Hepatocyte (in vitro differentiated cells): ENCODE measurements at places on chromosomes 13 and 19. TPM values are rescaled to one million over a fixed set of nuclear protein-coding genes. Genes with fewer than 3 reads are reported as not detected.

DNA sequence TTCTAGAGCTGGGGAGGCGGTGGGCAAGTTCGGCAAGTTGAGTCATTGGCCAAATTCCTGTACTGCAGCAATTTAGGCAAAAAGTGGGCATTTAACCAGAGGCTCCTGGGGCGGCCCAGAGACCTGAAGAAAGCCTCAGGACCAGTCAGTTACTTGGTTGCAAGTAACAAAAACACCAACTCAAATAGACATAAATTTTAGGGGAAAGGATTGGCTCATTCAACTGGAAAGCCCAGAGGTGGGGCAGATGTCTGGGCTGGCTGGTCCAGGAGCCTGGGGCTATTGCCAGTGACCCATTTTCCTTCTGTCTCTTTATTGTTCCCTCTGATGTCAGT lies 97.1 kb downstream of the SIPA1L3 start:
- DNase-seq, result no peak
- no peaks in the 10 kb centered on the region for H3K36me3 ChIP-seq

SOX21 gene
- total RNA-seq, result 0.12 and 0.90 TPM in 2 replicates

- no peak overlapping the region for H3K4me3 ChIP-seq
- no peaks in the 10 kb centered on the region for H3K36me3 ChIP-seq
- DNase-seq, result peak; percentile 26
- peak overlapping the region; percentile 42 for H3K27ac ChIP-seq
- H3K4me1 ChIP-seq, result no peaks in the 10 kb centered on the region
Measured at GRCh38 chr13:49711218-49711863, 20.1 kb upstream of the EBPL start.

DNA sequence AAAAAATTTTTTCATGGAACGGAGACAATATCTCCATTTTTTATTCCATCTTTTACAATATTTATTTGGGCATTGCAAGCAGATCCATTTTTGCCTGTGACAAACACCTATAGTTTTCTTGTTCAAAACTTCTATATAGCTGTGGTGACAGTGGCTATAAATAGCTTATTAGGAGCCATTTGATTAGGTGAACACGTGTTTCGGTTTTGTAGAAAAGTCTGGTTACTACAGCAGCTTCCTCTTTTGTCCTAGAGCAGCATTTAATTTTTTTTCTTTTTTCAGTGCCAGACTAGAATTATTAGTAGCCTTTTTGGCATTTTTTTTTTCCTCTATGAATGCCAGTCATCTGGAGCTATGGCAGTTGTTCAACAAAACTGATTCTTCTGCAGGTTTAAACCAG lies 123.5 kb downstream of the RXFP2 start:
- H3K27me3 ChIP-seq, result peaks cover 13% of the 10 kb centered on the region
- no peak overlapping the region for H3K4me3 ChIP-seq
- no peaks in the 10 kb centered on the region for H3K4me1 ChIP-seq
- H3K27ac ChIP-seq, result no peak overlapping the region
- H3K36me3 ChIP-seq, result no peaks in the 10 kb centered on the region

CPB2 gene
- total RNA-seq, result 54.6 and 59.1 TPM in 2 replicates

STXBP2 gene
- total RNA-seq, result 51.9 and 58.6 TPM in 2 replicates

DNA sequence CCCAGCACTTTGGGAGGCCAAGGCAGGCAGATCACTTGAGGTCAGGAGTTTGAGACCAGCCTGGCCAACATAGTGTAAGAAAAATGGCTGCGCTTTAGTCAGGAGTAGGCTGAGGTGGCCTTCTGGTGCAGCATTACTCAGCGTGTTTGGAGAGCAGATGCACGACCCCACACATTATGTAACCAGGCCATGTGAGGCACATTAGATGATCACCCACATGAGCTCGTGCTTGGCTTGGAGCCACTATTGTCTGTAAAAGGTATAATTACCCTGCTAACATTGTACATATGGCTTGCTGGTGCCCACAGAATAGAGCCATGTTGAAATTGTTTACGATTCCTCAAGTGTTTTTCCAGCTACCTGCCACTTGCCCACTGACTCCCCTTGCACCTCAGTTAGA lies 24.0 kb upstream of the SCEL start:
- DNase-seq, result no peak
- H3K36me3 ChIP-seq, result no peaks in the 10 kb centered on the region
- no peaks in the 10 kb centered on the region for H3K27me3 ChIP-seq
- H3K27ac ChIP-seq, result no peak overlapping the region
- H3K4me3 ChIP-seq, result no peak overlapping the region
- H3K4me1 ChIP-seq, result no peaks in the 10 kb centered on the region

HCN2 gene
- total RNA-seq, result 0.30 and 0.44 TPM in 2 replicates

GRCh38 chr19:33375156-33375836 lies 1.8 kb downstream of the CEBPG start:
- H3K27ac ChIP-seq, result peak overlapping the region; percentile 99
- no peaks in the 10 kb centered on the region for H3K36me3 ChIP-seq
- no peaks in the 10 kb centered on the region for H3K27me3 ChIP-seq
- no peak for DNase-seq
- peak overlapping the region; percentile 90 for H3K4me3 ChIP-seq

DNA sequence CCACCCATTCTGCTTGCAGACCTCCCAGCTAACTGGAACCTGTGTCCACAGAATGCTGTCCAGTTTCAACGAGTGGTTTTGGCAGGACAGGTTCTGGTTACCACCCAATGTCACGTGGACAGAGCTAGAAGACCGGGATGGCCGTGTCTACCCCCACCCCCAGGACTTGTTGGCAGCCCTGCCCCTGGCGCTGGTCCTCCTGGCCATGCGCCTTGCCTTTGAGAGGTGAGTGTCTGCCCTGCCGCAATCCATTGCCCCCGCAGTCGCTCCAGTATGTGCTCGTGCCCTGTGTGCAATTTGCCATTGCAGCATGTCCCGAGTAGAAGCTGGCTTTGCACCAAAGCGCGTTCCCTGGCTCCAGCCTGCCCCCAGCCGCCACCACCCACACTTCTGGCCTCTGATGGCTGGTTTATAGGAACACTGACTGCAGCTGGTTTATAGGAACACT lies 41.9 kb downstream of the CERS4 start:
- no peak overlapping the region for H3K4me3 ChIP-seq
- no peaks in the 10 kb centered on the region for H3K27me3 ChIP-seq
- H3K36me3 ChIP-seq, result no peaks in the 10 kb centered on the region

DNA sequence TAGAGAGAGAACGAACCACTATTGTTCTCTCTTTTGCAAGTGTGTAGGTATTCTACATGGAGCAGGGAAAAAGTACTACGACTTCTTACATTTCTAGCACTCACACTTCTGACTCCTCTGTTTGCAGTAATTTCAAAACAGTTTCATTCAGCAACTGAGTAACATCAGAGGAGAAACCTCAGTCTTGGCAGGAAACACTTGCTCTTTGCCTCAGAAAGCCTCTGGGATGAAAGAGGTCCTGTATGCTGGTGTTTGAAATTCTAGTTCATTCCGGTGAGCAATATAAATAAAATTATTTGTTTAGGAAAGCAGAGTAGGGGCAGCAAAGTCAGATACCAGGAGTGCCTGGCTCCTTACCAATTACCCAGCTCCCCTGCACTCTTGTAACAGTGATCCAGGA lies 595.5 kb downstream of the TBC1D4 start:
- no peak overlapping the region for H3K4me3 ChIP-seq
- DNase-seq, result no peak
- no peaks in the 10 kb centered on the region for H3K36me3 ChIP-seq
- H3K27me3 ChIP-seq, result no peaks in the 10 kb centered on the region

DNA sequence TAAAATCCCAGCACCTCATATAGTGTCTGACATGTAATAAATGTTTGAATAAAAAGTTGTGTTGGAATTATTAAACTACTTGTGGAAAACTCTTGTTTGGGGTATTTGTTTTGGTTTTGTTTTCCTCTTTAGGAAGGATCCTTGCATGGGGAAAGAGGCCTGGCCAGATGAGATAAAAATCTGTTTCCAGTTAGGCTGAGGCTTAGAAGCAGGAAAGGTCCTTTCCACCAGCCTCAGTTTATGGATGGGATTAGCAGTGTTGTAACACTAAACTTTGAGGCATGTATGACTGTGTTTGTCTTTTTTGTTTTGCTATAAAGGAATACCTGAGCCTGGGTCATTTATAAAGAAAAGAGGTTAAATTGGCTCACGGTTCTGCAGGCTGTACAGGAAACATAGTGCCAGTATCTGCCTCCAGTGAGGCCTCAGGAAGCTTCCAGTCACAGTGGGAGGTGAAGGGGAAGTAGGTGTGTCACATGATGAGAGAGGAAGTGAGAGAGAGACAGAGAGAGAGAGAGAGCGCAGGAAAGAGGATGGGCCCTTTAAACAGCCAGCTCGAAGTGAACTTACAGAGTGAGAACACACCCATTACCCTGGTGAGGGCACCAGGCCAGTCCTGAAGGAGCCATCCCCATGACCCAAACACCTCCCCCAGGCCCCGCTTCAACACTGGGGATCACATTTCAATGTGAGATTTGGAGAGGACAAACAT lies 21.6 kb downstream of the SPATA13 start:
- no peak overlapping the region for H3K4me3 ChIP-seq
- no peak for DNase-seq
- H3K36me3 ChIP-seq, result no peaks in the 10 kb centered on the region
- peaks cover 28% of the 10 kb centered on the region for H3K4me1 ChIP-seq
- H3K27ac ChIP-seq, result peak overlapping the region; percentile 94
- no peaks in the 10 kb centered on the region for H3K27me3 ChIP-seq

KANK3 gene
- 0.56 and 3.2 TPM in 2 replicates for total RNA-seq

- H3K4me1 ChIP-seq, result no peaks in the 10 kb centered on the region
- no peaks in the 10 kb centered on the region for H3K36me3 ChIP-seq
- peak; percentile 62 for DNase-seq
Measured at GRCh38 chr13:30932481-30933353, at the start of gene TEX26. TSS of gene TEX26 (plus strand) at chr13:30932656. CDS start at chr13:30932716, 60 bp downstream.

GRCh38 chr19:42629191-42629590 lies 34.5 kb upstream of the CEACAM8 start:
- no peaks in the 10 kb centered on the region for H3K4me1 ChIP-seq
- H3K27me3 ChIP-seq, result no peaks in the 10 kb centered on the region
- no peak overlapping the region for H3K27ac ChIP-seq
- H3K4me3 ChIP-seq, result no peak overlapping the region
- DNase-seq, result no peak

DCT gene
- total RNA-seq, result not detected in 2 replicates

DNA sequence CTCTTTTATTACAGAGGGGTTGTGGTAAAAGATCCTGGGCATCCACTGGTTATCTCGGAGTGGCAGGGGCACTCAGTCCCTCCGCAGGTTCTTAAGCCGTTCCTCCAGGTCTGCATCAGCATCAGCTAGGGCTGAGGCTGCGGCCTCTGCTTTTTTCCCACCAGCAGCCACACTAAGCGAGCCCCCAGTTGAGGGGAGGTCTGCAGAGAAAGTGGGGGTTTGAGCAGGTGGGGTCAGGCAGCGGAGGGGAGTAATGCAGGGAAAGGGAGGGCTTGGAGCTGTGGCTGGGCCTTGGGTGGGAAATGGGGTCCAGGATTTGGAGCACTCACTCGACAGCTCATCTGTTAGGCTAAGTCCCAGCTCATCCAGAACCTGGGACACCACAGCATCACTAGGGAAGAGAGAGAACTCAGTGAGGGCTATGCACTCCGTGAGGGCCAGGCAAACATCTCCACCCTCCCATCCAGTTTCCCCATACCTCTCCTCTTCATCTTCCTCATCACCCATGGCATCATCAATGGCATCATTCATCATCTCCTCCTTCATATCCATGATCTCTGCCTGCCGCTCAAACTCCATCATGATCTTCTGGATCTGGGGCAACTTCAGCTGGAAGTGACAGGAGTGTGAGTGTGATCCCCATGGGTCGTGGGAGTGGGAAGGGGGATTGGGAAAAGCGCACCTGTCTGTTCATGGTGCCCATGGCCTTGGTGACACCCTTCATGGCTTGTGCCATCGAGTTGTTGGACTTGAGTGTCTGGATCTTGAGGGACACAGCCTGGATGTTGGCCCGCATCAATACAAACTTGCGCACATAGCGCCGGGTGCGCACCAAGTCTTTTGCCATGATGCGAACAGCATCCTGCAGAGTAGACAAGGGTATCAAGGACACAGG lies 3.1 kb downstream of the CHMP2A start:
- no peak overlapping the region for H3K27ac ChIP-seq
- H3K27me3 ChIP-seq, result no peaks in the 10 kb centered on the region
- H3K4me1 ChIP-seq, result peaks cover 20% of the 10 kb centered on the region
- no peak overlapping the region for H3K4me3 ChIP-seq

TGFBR3L gene
- total RNA-seq, result 0.52 TPM in 1 of 2 replicates, not detected in the other

DNA sequence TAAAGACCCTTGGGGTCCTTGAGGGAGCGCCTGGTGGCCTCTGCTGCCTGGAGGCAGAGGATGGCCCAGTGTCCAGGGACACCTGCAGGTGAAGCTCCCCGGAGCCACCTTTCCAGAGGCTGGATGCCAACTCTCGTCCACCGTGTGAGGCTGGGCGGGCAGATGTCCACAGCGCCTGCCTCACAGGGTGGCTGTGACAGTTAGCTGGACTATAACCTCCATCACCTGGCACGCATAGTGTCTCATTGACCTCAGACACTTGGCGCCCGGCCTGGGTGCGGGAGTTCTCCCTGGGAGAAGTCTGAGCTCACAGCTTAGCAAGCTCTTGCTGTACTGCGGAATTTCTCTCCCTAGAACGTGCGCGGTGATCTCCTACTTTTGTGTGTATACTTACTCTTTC lies 9.8 kb downstream of the BICRA start:
- peaks cover 7% of the 10 kb centered on the region for H3K4me1 ChIP-seq
- no peak overlapping the region for H3K27ac ChIP-seq

KLHL1 gene
- total RNA-seq, result 0.96 and 1.2 TPM in 2 replicates

- no peaks in the 10 kb centered on the region for H3K27me3 ChIP-seq
- H3K27ac ChIP-seq, result no peak overlapping the region
- H3K4me1 ChIP-seq, result no peaks in the 10 kb centered on the region
- no peak for DNase-seq
Measured at GRCh38 chr13:28623782-28624706, 34.9 kb upstream of the POMP start.

GRCh38 chr19:33263325-33264023 lies 37.8 kb upstream of the SLC7A10 start:
- no peak for DNase-seq
- H3K27me3 ChIP-seq, result no peaks in the 10 kb centered on the region
- no peaks in the 10 kb centered on the region for H3K4me1 ChIP-seq
- no peak overlapping the region for H3K27ac ChIP-seq

- no peak overlapping the region for H3K4me3 ChIP-seq
- no peak for DNase-seq
- H3K36me3 ChIP-seq, result no peaks in the 10 kb centered on the region
- no peak overlapping the region for H3K27ac ChIP-seq
- no peaks in the 10 kb centered on the region for H3K27me3 ChIP-seq
Measured at GRCh38 chr13:38854226-38854625, 136.4 kb downstream of the STOML3 start.

TUBA3C gene
- not detected in 2 replicates for total RNA-seq

GRCh38 chr13:44240611-44241145 lies 132.9 kb upstream of the SERP2 start:
- H3K36me3 ChIP-seq, result no peaks in the 10 kb centered on the region
- DNase-seq, result no peak
- no peak overlapping the region for H3K27ac ChIP-seq

F2RL3 gene
- 0.12 and 0.13 TPM in 2 replicates for total RNA-seq

C13orf46 gene
- total RNA-seq, result 0.20 TPM in 1 of 2 replicates, not detected in the other

EDNRB gene
- 34.6 and 37.2 TPM in 2 replicates for total RNA-seq

IFNL1 gene
- not detected in 2 replicates for total RNA-seq

CEACAM7 gene
- total RNA-seq, result 2.7 and 6.3 TPM in 2 replicates
